Pons (tissue), 1 donor: ENCODE measurements at places on chromosomes 7 and 10.
A peak's percentile ranks its signal among the peaks of the same experiment; 100 is the strongest.

- DNase-seq = no peak
Observed at GRCh38 chr10:129331839-129332220, 135.2 kb upstream of the MGMT start.

DNA sequence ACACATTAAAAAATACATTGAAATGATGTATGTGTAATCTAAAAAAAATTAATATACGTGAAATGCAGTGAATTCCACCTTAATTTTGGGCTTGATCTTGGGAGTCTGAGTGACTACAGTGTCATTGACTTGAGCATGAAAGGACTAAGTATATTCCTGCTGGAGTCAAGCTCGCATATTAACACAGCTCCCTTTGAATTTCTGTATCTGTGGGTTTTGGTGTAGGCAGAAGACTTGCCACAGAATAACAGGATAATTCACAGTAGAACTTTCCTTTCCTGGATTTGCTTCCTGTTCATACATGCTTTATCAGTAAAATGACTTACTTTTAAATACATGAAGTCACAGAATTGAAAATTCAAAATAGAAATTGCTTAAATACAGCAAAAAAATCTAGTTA lies 55.3 kb downstream of the PPP1R9A start:
- DNase-seq = peak; percentile 76

DNA sequence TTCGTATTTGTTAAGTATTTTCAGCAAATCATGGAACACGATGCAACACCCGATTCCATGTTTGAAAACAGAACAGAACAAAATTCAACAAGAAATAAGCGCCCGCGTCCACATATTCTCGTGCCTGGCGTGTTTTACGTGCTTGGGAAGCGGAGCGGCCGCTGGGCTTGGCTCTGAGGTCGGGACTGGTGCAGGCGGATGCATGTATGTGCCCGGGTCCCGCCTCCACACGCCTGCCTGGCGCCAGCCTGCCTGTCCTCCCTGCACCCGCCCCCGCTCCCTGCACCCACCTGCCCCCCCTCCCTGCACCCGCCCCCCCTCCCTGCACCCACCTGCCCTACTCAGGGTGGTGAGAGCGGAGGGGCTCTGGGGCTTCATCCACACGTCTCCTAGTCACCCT lies 454.5 kb downstream of the DNAJB6 start:
- DNase-seq = no peak

DNA sequence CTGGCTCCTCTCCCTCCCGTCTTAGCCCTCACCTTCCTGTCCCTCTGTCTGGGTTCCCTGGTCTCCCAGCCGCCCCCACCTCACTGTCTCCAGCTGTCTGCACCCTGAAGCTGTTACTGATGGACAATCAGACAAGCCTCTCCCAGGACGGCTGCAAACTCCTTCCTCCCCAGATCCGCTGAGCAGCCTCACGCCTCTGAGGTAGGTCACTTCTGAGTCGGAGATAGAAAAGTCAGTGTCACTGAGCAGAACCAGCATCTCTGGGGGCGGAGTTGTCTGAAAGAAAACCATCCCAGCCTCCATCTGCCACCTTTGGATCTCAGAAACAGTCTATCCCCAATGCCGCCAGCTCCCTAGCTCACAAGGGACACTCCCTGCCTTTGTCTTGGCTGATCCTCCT lies 27.4 kb downstream of the FAM241B start:
- DNase-seq = no peak

DNA sequence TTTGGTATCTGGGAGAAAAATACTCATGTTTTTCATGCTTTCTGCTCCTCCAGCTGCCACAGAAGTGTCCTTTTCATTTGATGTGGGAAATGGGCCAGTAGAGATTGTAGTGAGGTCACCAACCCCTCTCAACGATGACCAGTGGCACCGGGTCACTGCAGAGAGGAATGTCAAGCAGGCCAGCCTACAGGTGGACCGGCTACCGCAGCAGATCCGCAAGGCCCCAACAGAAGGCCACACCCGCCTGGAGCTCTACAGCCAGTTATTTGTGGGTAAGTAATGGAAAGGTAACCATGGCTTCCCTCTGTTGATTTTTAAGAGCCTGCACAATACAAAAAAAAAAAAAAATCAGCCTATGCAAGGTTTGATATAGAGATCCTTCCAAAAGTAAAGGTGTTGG lies 443.1 kb upstream of the C7orf33 start:
- no peak for DNase-seq

GRCh38 chr7:3754493-3755341 lies 453.7 kb downstream of the SDK1 start:
- DNase-seq = peak; percentile 96

- no peak for DNase-seq
Observed at GRCh38 chr10:63409465-63410027, 56.2 kb downstream of the JMJD1C start.

- no peak for DNase-seq
Observed at GRCh38 chr10:78695846-78696245, 372.9 kb upstream of the ZMIZ1 start.

- no peak for DNase-seq
Observed at GRCh38 chr7:55271069-55271626, 94.0 kb upstream of the LANCL2 start.

GRCh38 chr7:36910401-36910800 lies 186.1 kb upstream of the AOAH start:
- no peak for DNase-seq

DNA sequence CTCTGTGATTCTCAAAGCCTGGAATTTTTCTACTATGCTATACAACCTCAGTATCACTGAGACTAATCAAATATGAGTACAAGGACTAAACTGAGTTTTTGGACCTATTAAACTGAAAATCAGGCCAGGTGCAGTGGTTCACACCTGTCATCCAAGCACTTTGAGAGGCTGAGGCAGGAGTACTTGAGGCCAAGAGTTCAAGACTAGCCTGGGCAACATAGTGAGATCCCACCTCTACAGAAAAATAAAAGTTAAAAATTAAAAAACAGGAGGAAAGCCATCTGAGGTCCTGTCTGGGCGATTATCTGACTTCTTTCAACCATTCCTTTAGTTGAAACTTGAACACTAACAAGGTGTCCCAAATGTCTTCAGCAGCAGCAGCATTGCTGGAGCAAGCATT lies 7.0 kb downstream of the XRCC2 start:
- no peak for DNase-seq

DNA sequence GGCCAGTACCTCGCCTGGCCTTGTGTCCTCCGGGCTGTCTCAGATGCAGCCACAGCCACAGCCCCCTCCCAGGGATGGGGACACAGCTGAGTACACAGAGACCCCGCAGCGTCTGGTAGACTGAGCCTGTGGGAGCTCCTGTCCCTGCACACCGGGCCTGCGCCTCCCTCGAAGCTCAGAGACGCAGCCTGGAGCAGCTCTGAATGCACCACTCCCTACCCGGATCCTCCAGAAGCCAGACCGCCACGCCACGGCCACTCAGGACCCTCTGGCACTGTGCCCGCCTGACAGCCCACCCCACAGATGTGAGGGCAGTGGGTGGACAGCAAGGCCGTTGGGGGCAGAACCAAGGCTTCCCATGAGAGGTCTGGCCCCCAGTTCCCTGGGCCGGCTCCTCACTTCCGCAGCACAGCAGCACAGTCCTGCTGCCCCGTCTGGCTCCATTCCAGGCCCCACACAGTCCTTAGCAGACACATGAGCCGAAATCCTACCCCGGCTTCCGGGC lies 40.8 kb downstream of the PAPOLB start:
- no peak for DNase-seq

DNA sequence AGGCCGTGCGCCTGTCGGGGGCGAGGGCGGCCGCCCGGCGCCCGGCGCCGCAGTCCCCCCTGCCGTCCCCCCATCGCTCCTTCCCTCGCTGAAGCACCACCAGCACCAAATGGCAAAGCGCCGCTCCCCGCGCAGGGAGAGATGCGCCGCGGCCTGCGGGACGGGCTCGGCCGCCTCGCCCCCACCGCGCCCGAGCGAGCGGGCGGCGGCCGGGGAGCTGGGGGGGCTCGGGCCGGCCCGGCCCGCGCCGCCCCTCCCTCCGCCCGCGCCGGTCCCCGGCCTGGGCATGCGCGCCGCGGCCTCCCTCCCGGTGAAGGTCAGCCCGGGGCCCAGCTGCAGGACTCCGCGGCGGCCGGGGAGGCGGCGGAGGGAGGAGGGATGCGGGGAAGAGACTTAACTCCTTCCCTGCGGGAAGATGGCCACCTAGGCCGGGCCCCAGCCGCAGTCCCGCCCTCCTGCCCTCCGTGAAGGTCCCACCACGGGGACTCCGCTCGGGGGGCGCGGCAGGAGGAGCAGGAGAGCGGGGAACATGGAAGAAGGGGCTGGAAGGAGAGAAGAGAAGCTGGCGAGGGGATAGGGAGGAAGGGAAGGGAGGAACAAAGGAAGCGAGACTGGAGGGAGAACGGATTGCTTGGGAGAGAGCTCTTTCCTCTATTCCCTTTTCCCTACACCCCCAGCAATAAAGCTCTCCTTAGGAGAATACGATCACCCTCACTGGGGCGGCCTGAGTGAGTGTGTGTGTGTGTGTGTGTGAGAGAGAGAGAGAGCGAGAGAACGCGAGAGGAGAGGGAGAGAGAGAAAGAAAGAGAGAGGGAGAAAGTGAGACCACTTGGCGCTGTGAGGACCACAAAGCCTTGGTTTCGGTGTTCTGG lies 3.4 kb upstream of the SMARCD3 start:
- peak; percentile 66 for DNase-seq

DNA sequence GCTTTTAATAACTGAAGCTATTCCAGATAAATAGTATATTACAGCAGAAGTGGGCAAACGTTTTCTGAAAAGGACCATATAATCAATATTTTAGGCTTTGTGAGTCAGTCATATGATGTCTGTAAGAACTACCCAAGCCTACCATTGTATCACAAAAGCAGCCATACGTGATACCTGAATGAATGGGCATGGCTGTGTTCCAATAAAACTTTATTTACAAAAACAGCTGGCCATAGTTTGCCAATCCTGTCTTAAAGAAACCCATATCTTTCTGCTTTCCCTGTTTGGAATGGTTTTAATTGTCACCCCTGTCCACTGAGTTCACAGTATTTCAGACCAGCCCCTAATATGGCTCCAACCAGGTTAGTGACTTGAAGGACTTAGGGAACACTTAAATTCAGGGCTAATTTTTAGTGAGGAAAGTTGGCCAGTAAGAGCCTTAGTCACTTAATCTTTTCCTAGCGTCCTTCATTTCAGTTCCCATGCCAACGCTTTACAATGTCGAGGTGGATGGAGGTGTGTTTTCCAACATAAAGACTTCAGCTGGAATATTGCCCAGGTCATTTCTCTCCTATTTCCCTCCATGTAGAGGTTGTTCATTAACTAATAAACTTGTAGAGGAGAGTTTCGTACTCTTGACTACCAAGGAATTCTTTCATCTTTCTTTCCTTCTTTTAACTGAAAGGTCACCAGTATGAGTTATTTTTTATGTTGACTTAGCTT lies 184.5 kb downstream of the TRIL start:
- no peak for DNase-seq

DNA sequence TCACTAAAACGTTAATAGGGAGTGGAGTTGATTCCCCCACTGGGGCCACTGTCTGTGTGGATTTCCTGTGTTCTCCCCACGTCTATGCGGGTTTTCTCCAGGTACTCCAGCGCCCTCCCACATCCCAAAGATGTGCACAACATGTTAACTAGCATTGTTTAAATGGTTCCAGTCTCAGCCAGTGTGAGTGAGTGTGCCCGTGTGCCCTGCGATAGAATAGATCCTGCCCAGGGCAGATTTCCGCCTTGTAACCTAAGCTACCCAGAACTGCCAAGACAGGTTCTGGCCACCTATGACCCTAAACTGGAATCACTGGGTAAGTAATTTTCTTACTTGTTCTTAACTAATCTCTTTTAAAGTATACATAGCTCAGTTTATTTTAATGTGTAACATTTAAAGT lies 58.5 kb downstream of the CCDC6 start:
- no peak for DNase-seq

GRCh38 chr10:119283818-119284217 lies 76.4 kb downstream of the GRK5 start:
- DNase-seq = no peak

GRCh38 chr7:138097064-138097741 lies 20.9 kb downstream of the AKR1D1 start:
- DNase-seq = peak; percentile 18

DNA sequence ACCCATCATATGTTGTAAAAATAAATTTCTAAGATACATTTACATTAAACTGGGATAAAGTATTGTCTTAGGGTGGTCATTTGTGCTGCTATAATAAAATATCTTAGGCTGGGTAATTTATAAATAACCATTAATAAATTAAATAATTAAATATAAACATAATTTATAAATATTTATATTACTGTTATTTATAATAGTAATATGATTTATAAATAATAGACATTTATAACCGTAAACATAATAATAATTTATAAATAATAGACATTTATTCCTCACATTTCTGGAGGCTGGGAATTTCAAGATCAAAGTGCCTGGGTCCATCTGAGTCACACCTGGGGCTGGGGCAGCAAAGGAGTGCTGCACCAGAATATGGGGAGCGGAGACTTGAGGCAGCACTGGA lies 31.1 kb downstream of the ZWINT start:
- no peak for DNase-seq

GRCh38 chr7:44757739-44758138 lies 9.1 kb downstream of the ZMIZ2 start:
- DNase-seq = no peak

DNA sequence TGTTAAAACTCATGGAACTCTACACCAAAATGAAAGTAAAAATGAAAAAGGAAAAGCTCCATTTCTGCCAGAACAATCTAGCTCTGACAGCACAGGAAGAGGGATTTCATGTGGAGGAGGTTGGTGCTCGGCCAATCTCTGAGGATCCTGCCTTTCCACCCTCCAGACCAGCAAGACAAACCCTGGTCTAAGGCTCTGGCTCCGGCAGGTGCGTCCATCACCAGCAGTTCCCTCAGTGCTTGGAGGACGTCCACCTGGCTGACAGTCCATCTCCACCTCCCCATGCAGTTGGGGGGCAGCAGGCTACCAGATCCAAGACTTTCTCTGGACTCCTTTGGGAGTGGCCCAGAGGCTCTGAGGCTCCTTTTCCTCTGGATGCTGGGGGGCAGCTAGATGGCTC lies 25.0 kb upstream of the LOXL4 start:
- no peak for DNase-seq

DNA sequence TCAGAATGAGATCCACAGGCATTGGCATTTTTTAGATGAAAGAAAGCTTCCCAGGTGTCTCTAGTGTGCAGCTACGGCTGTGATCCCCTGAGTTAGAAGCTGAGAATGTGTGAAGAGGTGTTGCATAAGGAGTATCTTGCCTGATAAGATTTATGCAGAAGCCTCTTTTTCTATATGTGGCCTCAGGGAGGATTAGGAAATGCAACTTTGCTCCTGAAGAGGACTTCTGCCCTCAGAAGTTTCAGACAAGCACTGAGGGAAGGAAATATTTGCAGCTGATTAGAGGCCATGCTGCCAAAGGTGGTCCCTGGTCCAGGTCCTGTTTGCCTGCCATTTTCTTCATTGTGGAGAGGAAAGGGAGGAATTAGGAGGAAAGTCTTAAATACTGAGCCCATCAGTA lies 551.8 kb downstream of the PHTF2 start:
- DNase-seq = no peak

- DNase-seq = no peak
Observed at GRCh38 chr10:125089469-125089868, 70.9 kb downstream of the CTBP2 start.

DNA sequence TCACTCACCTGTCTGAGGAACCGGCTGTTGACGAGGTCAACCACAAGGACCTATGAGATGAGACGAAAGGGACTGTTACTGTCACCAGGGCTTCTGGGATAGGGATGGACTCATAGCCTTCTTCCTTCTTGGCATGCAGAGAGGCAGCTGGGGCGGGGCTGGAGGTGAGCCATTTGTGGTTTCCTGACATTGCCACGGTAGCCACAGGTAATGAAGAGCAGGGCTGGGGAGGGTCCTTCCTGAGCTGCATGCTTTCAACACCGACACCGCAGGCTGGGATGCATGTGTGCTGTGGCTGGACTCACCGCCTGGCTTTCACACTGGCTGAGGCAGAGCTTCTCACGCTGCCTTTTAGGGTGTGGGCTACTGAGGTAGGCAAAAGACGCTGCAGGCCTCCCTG lies 46.4 kb upstream of the MKRN1 start:
- DNase-seq = no peak
